ENCODE measurements at places on chromosomes 4 and X. TPM values are rescaled to one million over a fixed set of nuclear protein-coding genes. Genes with fewer than 3 reads are reported as not detected.

CACNA1F gene
- 1.6 TPM for total RNA-seq

GRCh38 chr4:98627531-98628257 is 30.7 kb downstream of the TSPAN5 start:
- no peaks in the 10 kb centered on the region for H3K4me1 ChIP-seq
- DNase-seq: no peak
- H3K27ac ChIP-seq: no peak overlapping the region

GRCh38 chr4:107562316-107562715 is 157.7 kb downstream of the PAPSS1 start:
- no peak overlapping the region for H3K4me3 ChIP-seq
- H3K36me3 ChIP-seq: no peaks in the 10 kb centered on the region
- H3K4me1 ChIP-seq: no peaks in the 10 kb centered on the region
- no peak for DNase-seq
- H3K27me3 ChIP-seq: no peaks in the 10 kb centered on the region

DNA sequence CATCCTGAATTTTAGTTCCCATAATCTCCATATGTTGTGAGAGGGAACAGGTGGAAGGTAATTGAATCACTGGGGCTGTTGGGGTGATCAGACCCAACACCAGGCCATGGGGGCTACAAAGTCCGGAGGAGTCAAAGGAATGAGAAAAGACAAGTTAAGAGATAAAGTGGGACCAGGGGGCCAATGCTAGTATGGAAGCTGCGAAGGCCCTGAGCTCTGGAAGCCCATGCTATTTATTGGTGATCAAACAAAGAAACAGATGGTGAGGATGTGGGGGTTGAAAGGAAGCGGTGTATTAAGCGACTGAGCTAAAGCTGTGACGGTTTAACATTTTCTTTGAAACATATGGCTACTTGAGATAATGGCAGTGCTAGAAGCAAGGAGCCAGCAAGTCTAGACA is 132.8 kb downstream of the PDGFC start:
- no peak for DNase-seq
- no peaks in the 10 kb centered on the region for H3K27me3 ChIP-seq
- no peak overlapping the region for H3K27ac ChIP-seq

- no peaks in the 10 kb centered on the region for H3K36me3 ChIP-seq
- H3K27me3 ChIP-seq: no peaks in the 10 kb centered on the region
- H3K27ac ChIP-seq: no peak overlapping the region
- H3K4me3 ChIP-seq: no peak overlapping the region
- no peak for DNase-seq
Measured at GRCh38 chr4:71300964-71301363, 37.9 kb upstream of the SLC4A4 start.

DNA sequence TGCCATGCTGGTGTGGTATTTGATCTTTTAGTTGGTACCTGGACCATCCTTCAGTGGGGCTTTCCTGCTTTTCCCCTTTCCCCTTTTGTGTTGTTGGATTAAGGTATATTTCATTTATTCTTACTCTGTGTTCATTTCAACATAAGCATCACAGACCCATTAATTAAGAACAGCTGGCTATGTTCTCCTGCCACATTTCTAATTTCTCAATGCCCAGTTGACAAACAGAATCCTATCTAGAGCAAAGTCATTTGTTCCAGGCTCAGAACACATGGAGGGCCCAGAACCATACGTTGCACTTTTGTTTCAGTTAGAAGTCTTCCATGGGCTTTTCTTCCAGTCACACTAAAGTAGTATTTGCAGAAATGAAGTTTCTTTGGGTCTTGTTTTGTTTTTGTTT is 46.1 kb upstream of the EOLA2 start:
- no peak overlapping the region for H3K4me3 ChIP-seq
- H3K4me1 ChIP-seq: no peaks in the 10 kb centered on the region
- no peak for DNase-seq
- H3K36me3 ChIP-seq: peaks cover 2% of the 10 kb centered on the region

Measured in T-cell (primary cell).